ENCODE measurements at places on chromosomes 16 and 17.

DNA sequence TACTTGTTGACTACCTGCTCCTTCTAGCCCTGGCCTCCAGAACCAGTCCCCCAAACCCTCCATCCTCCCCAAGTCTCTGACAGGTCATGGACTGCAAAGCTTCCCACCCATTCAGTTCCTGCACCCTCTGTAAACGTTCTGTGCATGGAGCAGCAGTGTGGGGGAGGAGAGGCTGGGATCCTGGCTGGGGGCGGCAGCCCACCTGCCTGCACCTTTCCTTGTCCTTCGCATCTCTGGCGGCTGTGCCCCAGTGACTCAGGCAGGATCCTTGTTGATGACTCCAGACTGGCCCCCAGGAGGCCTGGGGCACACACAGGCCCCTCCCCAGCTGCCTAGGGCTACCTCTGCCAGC, 1.6 kb upstream of the PKMYT1 start:
- DNase-seq, result no peak

DNA sequence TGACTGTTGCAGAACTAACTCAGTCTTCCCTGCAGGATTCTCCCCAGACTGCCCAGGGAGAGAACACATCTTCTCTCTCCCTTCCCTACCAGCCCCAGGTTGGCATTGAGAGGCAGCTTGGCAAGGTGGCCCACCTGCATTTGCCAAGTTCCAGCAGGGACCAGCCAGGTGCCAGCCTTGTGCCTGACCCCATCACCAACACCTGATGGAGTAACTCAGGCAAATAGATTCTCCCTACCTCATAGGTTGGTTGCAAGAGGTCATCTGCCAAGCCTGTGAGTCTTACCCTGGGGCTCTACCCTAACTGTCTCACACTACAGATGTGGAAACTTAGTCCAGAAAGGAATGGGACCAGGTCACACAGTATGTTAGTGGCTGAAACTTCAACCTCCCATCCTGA, 20.4 kb downstream of the BEAN1 start:
- no peak for DNase-seq

- no peak for DNase-seq
Measured at GRCh38 chr17:50149417-50150353, 792 bp downstream of the PPP1R9B start.

DNA sequence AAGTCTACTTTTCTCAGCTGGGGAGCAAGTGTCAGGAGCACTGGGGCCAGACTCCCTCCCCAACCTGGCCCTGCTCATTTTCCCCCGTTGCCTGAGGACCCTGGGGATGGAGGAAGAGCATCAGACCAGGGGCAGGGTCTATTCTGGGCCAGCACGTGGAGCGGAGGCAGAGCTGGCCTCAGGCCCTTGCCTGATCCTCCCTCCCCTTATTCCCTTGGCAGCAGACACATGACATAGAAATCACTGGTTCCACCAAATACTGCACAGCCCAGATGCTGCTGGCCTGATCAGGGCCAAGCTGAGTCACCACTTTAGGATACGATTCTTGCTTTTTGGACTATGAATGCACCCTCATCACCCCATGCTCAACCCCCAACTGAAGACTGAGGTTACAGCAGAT, 15.8 kb upstream of the AGRP start:
- DNase-seq, result no peak

- DNase-seq, result no peak
Measured at GRCh38 chr16:31467151-31467773, 4.7 kb upstream of the TGFB1I1 start.

GRCh38 chr17:43200127-43200526, 11.5 kb upstream of the TMEM106A start:
- no peak for DNase-seq

- no peak for DNase-seq
Measured at GRCh38 chr16:79991969-79992368, 391.4 kb upstream of the MAF start.

DNA sequence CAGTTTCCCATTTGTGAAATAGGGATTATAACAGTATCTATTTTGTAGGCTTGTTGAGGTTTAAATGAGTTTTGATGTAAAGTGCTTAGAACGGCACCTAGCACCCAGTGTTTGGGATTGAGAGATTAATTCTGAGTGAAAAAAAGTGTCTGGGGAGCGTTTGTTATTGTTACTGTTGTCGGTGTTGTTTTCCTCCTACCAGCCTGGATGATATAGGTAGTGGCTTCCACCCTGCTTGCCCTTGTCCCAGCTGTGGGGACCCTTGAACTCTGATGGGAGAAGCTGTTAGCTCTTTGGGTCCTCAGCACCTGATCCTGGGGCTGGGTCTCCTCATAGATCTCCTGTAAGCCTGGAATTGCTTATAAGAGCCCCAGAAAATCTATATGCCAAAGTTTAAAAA, 4.9 kb downstream of the FMNL1 start:
- no peak for DNase-seq

- DNase-seq, result no peak
Measured at GRCh38 chr16:21646721-21647561, 5.5 kb downstream of the IGSF6 start.

DNA sequence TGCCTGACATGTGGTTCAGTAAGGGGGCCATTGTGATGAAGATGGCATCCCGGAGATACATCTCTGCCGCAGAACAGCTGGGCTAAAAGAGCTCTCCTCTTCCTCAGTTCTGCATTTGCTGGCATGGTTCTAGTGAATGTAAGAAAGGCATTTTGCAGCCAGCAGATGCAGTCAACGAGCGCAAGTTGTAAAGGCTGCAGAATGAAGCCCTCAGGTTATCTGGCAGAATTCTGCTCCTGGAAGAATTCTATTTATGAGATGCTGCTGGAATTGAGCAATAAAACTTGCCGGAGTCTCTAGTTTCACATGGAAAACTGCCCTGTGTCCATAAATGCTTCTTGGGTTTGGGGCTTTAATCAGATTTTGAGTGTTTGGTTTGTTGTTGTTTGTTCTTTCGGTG, 176.8 kb upstream of the HSBP1 start:
- no peak for DNase-seq

DNA sequence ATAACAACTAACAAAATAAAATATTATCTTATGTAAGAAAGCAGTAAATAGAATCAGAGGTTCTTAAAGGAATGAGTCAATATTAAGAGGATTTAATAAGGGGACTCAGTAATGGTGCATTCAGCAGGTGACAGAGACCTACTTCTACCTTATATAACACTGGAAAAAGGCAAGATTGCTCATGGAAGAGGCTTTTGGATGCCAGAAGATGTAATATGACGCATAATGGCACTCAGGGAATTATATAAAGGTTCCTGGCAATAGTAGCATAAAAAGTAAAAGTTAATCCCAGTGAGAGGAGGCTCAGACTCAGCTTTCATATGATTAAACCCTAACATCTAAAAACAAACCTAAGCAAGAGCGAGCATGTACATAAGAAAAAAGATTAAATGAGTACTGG, 136.0 kb upstream of the NACA2 start:
- DNase-seq, result no peak

DNA sequence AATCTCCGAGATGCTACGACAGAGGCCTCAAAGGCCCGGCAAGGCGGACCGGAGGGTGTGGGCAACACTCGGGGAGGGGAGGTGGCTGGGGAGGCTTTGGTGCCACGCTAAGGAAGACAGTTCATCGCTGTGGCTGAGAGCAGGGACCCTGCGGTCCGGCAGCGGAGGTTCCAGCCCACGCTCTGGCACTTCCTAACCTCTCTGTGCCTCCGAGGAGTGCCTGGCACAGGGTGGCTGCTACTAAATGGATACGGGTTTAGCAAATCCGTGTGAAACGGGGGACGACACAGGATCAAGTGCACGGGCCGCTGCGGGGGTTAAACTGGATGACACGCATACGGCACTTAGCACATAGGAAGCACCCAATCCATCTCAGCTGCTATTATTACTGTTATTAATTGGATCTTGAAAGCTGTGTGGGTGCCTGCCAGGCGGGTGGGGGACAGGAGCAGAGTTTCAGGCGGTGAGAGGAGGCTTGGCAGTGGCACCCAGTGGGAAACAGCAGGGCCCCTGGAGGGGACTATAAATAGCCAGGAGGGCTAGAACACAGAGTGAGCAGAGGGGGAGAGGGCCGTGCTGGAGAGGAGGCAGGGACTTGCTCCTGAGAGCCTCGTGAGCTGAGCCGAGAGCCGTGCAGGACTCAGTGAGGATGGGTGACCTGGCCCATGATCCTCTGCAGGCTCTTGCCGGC, 45.0 kb downstream of the ABR start:
- DNase-seq, result no peak
